ENCODE measurements at places on chromosomes 13 and 19.

- no peak for DNase-seq
These were observed at the start of gene PVR for GRCh38 chr19:44643605-44644401. TSS of gene PVR (plus strand) at chr19:44643910. CDS start at chr19:44644097, 187 bp downstream.

- no peak for DNase-seq
These were observed 68.3 kb downstream of the CEBPG start for GRCh38 chr19:33441828-33442227.

- DNase-seq, result no peak
These were observed 42.9 kb upstream of the ZNF14 start for GRCh38 chr19:19775891-19776205.

DNA sequence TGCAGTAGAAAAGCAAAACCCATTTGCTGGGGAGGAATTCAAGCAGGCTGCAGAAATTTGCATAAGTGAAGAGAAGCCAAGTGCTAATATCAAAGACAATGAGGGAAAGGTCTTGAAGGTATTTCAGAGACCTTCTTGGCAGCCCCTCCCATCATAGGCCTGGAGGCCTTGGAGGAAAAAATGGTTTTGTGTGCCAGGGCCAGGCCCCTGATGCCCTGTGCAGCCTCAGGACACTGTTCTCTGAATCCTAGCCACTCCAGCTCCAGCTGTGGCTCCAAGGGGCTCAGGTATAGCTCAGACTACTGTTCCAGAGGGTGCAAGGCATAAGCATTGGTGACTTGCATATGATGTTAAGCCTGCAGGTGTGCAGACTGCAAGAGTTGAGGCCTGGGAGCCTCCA lies 463.2 kb upstream of the ATXN8OS start:
- no peak for DNase-seq

- no peak for DNase-seq
These were observed 6.8 kb upstream of the NECTIN2 start for GRCh38 chr19:44839276-44839675.

GRCh38 chr13:51532736-51533197 lies 51.5 kb upstream of the WDFY2 start:
- DNase-seq, result no peak

GRCh38 chr13:52969373-52969772 lies 59.2 kb upstream of the OLFM4 start:
- no peak for DNase-seq

- no peak for DNase-seq
These were observed 353.0 kb downstream of the NDFIP2 start for GRCh38 chr13:79833991-79834390.

GRCh38 chr13:32124743-32125142 lies 93.2 kb downstream of the FRY start:
- DNase-seq, result no peak

DNA sequence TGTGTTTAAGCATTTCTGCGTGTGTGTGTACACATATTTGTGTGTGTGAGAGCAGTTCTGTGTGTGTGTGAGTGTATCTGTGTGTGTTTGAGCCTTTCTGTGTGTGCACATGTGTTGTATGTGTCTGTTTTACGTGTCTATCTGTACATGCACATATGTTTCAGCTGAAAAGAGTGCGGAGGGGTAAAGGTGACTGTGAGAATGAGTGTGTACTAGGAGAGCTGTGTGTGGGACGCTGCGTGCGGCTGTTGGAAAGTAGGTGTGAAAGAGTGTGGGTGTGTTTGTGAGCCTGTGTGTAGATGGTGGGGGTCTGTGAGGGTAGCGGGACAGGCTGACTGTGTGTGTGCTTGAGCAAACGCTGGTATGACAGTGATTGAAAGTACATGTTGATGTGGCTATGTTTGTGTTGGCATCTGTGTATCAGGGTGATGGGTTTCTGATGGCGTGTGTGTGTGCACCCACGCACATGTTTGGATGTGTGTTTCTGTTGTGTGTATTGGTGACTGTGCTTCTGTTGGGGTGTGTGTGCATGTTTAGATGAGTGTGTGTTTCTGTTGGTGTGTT lies 7.5 kb upstream of the TPM4 start:
- DNase-seq, result no peak

DNA sequence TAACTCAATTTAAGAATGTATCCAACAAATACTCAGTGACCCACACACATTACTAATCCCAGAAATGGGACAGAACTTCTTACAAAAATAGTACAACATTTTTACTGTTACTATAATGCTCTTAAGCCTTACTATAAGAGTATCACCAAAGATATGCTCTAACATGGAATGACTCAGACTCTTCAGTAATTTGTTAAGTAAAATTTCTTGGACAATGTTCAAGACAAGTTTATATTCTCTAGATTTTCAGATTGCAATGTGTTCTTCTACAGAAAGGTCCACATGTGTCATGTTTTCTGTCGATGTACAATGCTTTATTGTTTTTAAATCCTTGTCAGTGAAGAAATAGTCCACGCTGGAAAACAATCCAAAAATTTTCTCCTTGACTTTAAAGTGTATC lies 66.3 kb upstream of the RFXAP start:
- no peak for DNase-seq

DNA sequence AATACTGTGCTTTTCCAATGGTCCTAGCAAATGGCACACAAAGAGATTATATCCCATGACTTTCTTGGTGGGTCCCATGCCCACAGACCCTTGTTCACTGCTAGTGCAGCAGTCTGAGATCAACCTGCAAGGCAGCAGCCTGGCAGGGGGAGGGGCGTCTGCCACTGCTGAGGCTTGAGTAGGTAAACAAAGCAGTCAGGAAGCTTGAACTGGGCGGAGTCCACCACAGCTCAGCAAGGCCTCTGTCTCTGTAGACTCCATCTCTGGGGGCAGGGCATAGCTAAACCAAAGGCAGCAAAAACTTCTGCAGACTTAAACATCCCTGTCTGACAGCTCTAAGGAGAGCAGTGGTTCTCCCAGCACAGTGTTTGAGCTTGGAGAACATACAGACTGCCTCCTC lies 82.9 kb downstream of the ZNF737 start:
- no peak for DNase-seq

GRCh38 chr13:40471076-40471475 lies 195.4 kb downstream of the FOXO1 start:
- no peak for DNase-seq

GRCh38 chr13:30906411-30907051 lies 460 bp downstream of the MEDAG start:
- no peak for DNase-seq

GRCh38 chr19:51784922-51785690 lies 9.9 kb upstream of the FPR3 start:
- no peak for DNase-seq

GRCh38 chr13:43277142-43277541 lies 253.8 kb downstream of the DNAJC15 start:
- no peak for DNase-seq

- no peak for DNase-seq
These were observed at the start of gene RSPH6A for GRCh38 chr19:45814851-45815480. TSS of gene RSPH6A (minus strand) at chr19:45815308. CDS start at chr19:45815176, 132 bp downstream.

DNA sequence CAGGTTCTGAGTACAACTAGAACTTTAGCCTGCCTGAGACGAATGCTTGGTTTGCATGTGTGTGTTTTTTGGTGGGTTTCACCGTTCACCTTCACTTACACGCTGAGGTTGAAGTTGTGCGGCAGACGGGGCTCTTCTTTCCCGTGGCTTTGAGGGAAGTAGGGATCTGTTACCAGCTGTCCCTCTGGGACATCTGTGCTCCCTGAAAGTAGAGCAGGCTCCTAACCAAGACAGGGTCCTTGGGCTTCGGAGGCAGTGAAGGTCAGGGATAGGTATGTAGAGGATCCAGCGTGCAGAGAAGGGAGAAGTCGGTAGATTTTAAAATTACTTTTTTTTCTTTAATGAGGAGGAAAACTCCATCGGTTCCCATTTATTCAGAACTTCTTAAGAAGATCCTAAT lies 48.7 kb downstream of the ZNF536 start:
- no peak for DNase-seq

GRCh38 chr19:46515879-46516350 lies 20.2 kb upstream of the PNMA8B start:
- DNase-seq, result no peak

DNA sequence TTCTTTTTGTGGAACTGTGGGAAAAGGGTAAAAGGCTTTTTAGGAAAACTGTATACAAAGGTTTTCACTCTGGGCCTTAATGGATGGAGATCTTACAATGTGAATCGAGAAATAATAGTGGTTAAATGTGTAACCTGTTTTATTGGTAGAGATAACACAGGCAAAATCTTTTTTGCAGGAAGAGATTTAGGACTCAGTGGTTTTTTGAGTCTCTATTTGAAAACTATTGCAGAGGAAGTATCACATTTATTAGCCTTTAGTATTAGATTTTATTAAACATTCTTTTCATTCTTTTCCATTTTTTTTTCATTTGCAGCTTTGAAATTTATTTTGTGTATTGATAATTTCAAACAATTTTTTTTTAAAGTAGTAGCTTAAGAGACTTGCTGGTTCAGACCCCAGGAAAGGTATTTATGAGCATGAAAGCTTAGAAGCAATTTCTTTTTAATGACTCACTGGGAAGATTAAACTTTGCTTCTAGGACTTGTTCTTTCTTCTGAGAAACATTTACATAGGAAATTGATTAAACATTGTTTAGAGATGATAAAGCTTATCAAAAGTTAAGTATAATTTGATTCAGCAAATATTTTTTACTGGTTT lies 10.5 kb downstream of the KLF5 start:
- DNase-seq, result no peak

DNA sequence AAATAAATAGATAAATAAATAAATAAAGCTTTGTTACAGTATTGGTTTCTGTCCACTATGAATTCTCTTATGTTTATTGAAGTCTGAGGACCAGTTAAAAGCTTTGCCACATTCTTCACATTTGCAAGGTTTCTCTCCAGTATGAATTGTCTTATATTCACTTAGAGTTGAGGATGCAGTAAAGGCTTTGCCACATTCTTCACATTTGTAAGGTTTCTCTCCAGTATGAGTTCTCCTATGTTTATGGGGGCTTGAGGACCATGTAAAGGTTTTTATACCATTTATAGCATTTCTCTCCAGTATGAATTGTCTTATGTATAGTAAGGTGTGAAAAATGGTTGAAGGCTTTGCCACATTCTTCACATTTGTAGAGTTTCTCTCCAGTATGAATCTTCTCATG lies 168.3 kb downstream of the ZNF737 start:
- no peak for DNase-seq

DNA sequence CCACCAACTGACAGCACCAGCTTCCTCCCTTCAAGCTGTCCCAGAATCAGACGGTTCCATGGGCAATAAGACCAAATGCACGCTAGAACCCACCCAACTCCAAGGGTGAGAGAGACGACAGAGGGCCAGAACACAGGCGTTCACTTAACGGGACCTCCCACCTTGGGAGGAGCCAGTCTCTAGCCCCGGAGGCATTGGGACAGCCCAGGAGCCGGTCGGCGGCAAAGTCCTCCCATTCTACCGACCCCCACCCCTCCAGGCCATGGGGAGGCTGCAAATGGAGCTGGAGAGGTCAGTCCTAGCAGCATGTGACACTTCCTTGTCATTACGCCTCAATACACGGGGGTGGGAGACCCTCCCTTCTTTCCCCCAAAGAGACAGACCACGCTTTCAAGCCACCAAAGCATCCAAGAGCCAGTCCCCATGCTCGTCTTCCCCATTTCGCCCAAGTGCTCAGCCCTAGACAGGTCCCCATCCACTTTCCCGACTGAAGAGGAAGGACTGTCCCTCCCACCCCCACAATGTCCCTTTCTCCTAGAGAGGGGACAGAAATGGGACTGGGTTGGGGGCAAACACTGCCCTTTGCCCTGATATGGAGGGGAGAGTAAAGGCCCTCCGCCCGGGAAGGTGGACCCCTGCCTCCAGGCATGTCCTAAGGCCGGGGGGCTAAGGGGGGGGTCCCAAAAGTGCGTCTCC lies 964 bp downstream of the KHSRP start:
- DNase-seq, result no peak

GRCh38 chr13:55245005-55245644 lies 1895.6 kb upstream of the PRR20A start:
- no peak for DNase-seq

- DNase-seq, result no peak
These were observed 105.5 kb downstream of the MBNL2 start for GRCh38 chr13:97327506-97328221.

DNA sequence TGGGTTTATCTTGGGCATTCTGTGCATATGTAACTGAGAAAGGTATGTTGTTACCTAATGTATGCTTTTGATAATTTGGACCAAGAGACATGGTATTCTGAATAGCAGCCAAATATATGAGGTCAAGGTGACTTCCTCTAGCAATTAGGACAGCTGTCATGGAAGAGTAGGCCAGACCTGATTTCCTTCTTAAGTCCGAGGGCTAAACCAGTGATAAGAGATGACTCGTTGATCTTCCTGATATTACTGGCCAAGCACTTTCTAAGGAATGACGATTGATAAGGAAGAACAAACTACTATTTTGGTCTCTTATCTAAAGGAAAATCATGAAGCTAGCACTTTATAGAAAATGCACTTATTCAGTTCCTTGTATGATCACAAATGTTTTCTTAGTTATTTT lies 42.7 kb downstream of the ARHGAP35 start:
- DNase-seq, result no peak

GRCh38 chr19:13963603-13964105 lies 11.3 kb downstream of the DCAF15 start:
- DNase-seq, result no peak

- DNase-seq, result no peak
These were observed 66.8 kb downstream of the STK24 start for GRCh38 chr13:98510156-98510509.

GRCh38 chr13:73480779-73481559 lies 422.2 kb downstream of the KLF5 start:
- DNase-seq, result no peak

- no peak for DNase-seq
These were observed 146.9 kb downstream of the DCLK1 start for GRCh38 chr13:35984287-35984686.

DNA sequence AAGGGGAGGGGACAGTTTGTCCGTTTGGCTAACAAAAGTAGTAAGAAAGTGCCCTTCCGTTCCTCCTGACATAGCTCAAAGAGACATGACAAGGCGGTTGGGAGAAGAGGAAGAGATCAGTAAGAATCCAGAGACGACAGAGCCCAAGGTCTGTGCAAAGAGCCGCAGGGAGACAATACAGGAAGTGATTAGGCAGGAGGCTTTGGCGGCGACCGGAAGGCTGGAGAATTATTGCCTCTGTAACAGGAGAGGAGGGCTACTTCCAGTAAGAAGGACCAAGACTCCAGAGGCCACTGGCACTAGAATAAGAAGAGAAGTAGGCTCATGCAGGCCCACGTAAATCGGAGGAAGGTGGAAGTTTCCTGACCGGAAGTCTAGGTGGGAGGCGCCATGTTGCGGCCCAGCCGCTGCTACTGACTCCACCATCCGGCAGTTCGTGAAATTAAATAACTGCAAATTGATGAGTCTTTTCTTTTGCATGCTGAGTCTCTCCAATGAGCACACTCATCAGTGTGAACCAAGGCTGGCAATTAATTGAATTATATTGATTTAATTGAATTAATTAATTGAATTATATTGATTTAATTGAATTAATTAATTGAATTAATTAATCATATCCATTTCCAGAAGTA lies 9.9 kb downstream of the RFX2 start:
- DNase-seq, result no peak

GRCh38 chr19:29118389-29118788 lies 94.6 kb downstream of the UQCRFS1 start:
- no peak for DNase-seq
